ENCODE measurements at places on chromosomes 4 and X. TPM values are rescaled to one million over a fixed set of nuclear protein-coding genes. Genes with fewer than 3 reads are reported as not detected.
A peak's percentile ranks its signal among the peaks of the same experiment; 100 is the strongest.

DNA sequence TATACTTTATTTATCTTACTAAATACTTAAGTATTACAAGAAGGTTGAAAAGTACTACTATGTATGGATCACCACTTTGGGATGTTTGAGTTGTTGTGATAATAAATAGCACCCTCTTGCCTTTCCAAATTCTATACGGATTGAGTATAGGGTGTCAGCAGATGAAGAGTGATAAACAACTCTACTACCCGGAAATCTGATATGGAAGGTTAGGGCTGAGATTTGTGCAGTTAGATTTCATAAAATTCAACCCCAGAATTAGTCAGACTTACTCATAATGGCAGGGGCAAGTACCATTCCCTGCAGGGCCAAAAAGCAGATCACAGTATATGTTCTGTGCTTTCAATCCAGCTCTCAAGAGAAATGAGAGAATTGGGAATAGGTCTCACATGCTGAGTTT, 1008.9 kb upstream of the PCDH7 start:
- DNase-seq, result no peak

The NSUN7 gene
- polyA plus RNA-seq, result 19.9 TPM

The F8A1 gene
- polyA plus RNA-seq, result 14.7 TPM

GRCh38 chrX:115911967-115912366, 258.6 kb upstream of the AGTR2 start:
- DNase-seq, result no peak

- DNase-seq, result no peak
These were observed 179.3 kb downstream of the ADGRL3 start for GRCh38 chr4:61379406-61379805.

The MAGEC2 gene
- polyA plus RNA-seq, result not detected

DNA sequence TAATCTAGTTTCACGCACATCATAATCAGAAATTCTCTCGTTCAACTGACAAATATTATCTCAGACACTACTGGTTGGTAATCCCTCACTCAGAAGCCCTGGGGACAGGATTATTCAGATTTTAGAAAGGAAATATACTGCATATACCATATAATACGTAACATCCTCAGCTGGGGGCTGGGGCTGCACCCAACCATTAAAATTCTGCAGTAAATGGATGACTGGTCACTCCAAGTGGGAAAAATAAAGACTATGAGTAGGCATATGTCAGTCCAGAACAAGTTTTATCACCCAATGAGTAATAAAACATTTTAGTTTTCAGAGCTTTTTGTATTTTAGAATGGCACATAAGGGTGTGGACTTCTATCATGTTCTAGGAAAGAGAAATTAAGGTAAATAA, 121.7 kb upstream of the MAP3K15 start:
- no peak for DNase-seq

The F8A3 gene
- polyA plus RNA-seq, result 4.4 TPM

- no peak for DNase-seq
These were observed 6.4 kb upstream of the IL13RA2 start for GRCh38 chrX:115023811-115024210.

The GAGE13 gene
- not detected for polyA plus RNA-seq

GRCh38 chr4:1748465-1748995, 27.2 kb downstream of the TACC3 start:
- peak; percentile 70 for DNase-seq
